Activated CD8-positive, alpha-beta memory T cell treated with anti-CD3 and anti-CD28 coated beads for 48 hours (primary cell): ENCODE measurements at places on chromosomes 5 and 9.

DNA sequence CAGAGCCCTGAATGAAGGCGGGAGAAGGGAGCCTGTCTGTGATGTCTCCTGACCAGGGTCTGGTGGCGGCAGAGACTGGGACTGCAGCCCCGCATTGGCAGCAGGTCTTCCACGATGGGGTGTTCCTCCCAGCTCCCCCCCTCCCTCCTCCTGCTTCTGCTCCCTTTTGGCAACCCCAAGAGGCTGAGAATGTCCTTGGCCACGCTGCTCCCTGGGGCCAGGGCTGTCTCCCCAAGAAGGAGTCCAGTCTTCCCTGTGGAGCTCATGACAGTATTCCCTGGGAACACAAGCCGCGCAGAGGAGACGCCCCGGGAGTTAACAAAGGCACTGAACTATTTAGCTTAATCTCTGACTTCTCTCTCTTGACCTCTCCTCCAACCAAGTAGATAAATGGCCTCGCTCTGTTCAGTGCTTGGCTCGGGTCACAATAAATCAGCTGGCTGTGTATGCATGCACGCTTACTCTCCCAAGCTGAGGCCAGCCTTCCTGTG, 84.0 kb upstream of the NEURL1B start:
- no peak for DNase-seq

- no peak for DNase-seq
Observed at GRCh38 chr9:75664597-75664996, 225.9 kb upstream of the PCSK5 start.

- DNase-seq, result no peak
Observed at GRCh38 chr5:30581198-30581935, 612.1 kb upstream of the CDH6 start.

GRCh38 chr5:135190416-135191083, 156.5 kb upstream of the PITX1 start:
- no peak for DNase-seq

GRCh38 chr5:33276628-33276950, 164.2 kb upstream of the TARS1 start:
- DNase-seq, result no peak

GRCh38 chr5:2213121-2213730, 330.5 kb upstream of the IRX4 start:
- no peak for DNase-seq

- DNase-seq, result no peak
Observed at GRCh38 chr9:93051680-93052089, 6.8 kb upstream of the SUSD3 start.
